ENCODE measurements at places on chromosomes 12 and 14.

DNA sequence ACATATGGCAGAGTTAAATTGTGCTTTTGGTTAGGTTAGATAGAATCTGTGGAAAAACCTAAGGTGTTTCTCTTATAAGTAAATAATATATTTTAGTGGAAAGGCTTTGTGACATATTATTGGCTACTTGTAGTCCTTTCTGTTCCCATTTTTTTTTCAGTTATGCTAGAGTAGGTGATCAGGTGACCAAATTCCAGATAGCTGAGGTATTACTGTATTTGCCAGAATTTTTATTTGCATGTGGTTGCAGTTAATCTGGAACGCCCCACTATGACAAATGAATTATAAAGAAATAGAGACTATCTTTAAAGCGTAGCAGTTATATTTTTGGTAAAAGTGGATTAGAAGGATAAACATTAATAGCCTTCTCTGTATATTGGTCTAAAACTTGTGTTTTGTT is 52.0 kb downstream of the ARHGAP5 start:
- DNase-seq = no peak

- peak; percentile 5 for DNase-seq
These were observed 66.4 kb downstream of the TESC start for GRCh38 chr12:117032593-117033381.

GRCh38 chr12:89779090-89779489 is 70.5 kb upstream of the ATP2B1 start:
- no peak for DNase-seq

GRCh38 chr12:39375206-39375808 is 67.6 kb downstream of the KIF21A start:
- DNase-seq = no peak

GRCh38 chr14:84592770-84593169 is 937.2 kb upstream of the FLRT2 start:
- DNase-seq = no peak

- no peak for DNase-seq
These were observed 8.3 kb upstream of the ABCD2 start for GRCh38 chr12:39627914-39628313.

DNA sequence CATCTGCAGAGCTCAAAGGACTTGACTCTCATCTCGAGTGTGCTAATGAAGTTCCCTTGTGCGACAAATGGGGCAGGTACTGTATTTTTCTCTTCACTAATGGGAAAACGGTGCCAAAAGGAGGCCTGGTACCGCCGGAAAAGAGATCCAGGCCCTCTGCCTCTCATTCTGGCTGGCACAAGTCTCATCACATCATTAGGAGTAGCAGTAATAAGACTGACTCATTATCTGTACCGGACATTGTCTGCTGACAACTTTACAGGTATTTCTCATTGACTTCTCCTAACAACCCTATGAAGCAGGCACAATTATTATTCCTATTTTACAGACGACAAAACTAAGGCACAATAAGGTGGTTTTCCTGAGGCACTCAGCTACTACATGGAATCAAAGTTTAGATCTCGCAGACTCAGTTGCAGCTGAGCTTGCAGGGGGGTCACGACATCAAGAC is 668 bp downstream of the APPL2 start:
- DNase-seq = no peak

DNA sequence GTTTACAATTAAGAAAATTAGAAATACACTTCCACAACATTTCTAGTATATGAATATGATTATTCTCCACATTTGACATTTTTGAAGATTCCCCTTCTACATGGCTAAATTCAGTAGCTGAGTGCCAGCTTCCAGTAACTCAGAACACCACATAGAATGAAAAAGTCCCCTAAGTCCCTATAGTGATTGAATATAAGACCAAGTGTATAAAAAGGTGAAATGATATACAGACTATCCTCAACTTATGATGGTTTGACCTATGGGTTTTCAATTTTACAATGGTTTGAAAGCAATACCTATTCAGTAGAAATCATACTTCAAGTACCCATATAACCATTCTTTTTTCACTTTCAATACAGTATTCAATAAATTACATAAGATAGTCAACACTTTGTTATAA is 15.8 kb downstream of the ATL1 start:
- no peak for DNase-seq

DNA sequence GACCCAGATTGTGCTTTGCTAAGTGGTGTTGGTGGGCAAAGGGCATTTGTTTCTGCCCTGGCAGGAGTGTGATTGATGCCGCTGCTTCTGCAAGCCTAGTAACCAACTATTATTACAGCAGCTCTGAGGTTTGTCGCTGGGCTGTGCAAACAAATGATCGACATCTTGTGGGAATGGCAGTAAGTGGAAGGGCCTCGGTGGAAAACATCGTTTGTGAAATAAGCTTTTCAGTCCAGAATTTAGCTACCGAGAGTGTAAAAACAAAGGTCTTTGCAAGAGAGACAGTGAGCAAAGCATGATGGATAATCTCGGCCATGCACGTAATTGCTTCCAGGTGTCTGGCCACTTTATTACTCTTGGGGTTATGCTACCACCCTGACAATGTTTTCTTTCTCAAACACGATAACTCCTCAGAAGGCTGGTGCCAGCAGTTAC is 397.7 kb upstream of the PRICKLE1 start:
- DNase-seq = no peak

DNA sequence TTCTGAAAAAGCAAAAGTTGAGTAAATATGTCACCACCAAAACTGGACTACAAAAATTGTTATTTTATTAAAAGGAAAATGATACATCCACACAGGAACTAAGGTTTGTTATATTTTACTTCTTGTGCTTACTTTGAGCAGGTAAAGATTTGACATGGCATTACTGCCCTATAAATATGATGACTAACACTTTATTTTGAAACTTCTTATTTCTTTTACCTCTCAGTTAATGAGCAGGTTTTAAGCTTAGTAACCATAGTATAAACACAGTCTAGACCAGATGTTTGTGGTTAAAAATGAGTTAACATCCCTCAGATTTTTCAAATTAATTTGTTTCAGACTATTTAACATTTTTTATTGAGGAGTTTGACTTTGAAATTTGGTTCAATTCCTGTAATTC is 862.5 kb upstream of the USP15 start:
- DNase-seq = no peak

- DNase-seq = no peak
These were observed 97.9 kb upstream of the DAAM1 start for GRCh38 chr14:59090572-59090971.

DNA sequence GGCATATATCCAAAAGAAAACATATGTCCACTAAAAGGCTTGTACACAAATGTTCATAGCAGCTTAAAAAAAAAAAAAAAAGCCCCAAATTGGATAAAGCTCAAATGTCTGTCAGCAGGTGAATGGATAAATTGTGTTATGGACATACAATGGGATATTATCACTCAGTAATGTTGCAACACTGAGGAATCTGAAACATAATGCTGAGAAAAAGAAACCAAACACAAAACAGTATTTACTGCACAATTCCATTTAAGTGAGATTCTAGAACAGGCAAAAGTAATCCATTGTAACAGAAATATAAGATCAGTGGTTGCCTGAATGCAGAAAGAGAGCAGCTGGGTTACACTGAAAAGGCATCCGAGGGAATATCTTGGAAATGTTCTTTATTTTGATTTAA is 117.9 kb downstream of the SLC15A5 start:
- DNase-seq = no peak

DNA sequence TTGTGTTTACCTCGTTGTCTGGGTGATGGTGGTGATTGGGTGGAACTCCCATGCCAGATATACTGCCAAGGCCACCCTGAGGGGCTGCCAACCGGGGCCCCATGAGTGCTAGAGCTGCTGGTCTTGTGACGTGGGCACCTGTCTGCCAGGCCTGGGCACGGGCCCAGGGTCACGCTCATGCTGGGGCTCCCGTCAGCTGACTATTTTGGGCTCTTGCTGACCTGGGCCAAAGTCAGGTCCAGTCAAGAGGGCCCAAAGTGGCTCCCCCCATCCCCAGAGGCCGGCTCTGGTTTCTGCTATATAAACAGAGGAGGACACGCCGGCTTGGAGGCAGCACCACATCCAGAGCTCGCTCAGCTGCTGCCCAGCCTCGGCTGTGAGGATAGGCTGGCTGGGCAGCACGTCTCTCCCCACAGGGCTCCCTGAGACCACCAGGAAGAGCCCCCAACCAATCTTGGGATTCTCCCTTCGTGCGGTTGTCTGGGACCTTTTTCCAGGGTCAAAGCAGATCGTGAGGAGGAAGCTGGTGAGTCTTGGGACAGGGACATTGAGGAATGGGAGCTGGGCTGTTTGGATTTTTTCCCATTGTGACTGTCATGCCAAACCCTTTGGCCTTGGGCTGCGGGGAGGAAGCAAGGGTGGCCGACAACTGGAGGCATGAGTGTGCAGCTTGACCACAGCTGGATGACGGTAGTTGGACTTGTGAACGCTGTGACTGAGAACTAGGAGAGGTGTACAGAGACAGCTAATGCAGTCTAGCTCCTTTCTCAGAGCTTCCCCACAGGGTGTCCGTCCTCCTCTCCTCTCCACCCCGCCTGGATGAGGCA is 7.6 kb upstream of the NR4A1 start:
- DNase-seq = no peak

DNA sequence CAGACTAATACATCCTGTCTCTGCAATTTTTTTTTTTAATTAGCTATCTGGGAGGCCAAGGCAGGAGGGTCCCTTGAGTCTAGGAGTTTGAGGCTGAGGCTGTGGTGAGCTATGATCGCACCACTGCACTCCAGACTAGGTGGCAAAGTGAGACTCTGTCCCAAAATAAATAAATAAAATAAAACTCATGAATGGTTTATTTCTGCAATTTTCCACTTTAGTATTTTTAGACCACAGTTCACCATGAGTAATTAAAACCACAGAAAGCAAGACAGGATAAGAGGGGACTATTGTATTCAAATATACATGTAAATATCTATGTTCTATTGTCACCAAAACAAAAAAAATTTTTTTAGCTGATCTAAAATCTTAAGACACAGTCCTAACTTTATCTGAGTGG is 17.8 kb downstream of the TAOK3 start:
- DNase-seq = no peak

GRCh38 chr12:115216301-115216700 is 532.3 kb upstream of the TBX3 start:
- DNase-seq = no peak

- DNase-seq = no peak
These were observed 52.4 kb downstream of the PAPLN start for GRCh38 chr14:73289729-73290128.

DNA sequence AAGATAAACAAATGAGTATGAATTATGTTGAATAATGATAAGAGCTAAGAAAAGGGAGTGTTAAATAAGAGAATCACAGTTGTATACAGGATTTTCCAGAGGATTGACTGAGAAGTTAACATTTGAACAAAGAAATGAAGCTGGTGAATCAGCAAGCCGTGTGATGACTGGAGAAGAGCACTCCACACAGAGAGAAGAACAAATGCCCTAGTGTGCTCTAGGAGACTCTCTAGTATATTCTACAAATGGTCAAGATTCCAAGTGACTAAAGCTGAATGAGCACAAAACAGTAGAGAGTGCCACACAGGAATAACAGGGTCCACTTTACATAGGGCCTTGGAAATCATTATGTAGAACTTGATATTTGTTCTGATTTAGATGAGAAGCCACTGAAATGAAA is 587.1 kb upstream of the ATXN7L3B start:
- DNase-seq = peak; percentile 44

DNA sequence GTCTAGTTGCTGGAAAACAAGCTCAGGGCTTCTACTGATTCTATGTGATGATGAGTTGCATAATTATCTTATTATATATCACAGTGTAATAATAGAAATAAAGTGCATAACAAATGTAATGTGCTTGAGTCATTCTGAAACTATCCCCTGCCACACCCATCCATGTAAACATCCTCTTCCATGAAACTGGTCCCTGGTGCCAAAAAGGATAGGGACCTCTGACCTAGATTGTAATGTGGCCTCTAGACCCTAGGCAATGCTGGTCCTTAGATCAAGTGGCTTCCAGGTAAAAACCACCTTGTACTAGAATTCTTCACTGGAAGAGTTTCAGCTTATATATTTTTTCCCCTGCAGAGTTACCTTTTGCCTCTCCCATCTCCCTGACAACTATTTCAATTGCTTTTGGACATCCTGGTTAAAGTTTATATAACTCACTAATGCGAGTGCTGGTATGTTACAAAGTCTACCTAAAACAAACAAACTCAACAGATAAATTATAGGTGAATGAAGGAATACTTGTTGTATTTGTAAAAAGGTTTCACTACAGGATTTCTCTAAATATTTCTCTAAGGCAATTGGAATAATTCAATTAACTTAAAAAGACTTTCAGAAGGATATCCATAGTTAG is 462.5 kb downstream of the NAV3 start:
- no peak for DNase-seq

DNA sequence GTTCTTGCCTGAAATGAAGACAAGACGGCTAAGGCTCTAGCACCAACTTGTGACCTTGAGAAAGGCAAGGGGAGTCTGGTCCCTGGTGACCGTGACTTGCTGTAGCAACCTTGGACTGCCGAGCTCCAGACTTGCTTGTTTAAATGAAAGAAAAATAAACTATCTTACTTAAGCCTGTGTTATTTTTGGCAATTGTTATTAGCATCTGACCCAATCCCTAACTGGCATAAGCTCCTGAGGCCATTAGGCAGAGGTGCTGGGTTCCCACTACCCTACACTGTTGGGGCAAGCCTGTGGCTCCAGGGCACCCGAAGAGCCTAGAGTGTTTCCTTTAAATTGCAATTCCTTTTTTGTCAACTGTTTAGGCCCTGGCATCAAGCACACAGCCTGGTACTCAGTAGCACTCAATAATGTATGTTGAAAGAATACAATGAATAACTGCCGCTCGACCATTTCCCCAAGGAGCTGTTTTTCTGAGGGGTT is 106.9 kb upstream of the HIF1A start:
- no peak for DNase-seq

GRCh38 chr14:28771168-28771567 is 4.6 kb downstream of the FOXG1 start:
- DNase-seq = no peak

DNA sequence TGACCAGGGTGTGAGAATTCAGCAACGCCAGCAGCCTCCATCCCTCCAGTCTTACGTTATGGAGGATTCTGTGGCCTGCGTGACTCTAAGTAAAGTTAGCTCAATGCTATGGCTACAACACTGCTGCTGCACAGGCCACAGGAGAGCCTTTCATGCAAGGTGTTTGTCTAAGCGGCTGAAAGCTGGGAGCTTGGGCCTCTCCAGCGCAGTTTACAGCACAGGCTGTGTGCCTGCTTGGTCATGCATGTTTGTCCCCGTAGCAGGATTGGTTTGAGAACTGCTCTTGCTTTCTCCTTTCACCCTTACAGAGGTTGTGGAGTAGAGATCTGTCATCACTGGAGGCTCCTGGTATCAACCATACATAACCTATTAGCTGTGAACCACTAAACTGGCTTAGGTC is 113.1 kb upstream of the TMCC3 start:
- DNase-seq = no peak
